ENCODE measurements at places on chromosomes 7 and 10.

DNA sequence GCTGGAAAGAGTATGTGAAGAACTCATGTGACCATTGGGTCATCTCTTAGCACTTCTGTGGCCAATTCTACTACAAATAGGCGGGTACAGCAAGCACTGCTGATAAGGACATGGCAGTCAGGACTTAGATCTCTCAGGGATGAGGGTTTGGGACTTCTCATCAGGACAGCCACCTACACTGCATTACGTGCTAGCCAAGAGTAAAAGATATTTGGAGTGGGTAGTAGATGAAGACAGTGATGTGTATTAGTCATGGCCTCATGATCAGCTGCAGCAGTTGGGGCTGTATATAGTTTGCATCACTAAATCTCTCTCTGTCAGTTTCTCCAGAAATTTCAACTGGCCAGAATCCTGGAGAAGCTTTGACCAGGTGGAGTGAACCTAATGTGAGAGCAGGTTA is 9.2 kb downstream of the TAS2R60 start:
- no peak for DNase-seq

GRCh38 chr10:27899058-27899457 is 99.8 kb downstream of the ODAD2 start:
- no peak for DNase-seq

DNA sequence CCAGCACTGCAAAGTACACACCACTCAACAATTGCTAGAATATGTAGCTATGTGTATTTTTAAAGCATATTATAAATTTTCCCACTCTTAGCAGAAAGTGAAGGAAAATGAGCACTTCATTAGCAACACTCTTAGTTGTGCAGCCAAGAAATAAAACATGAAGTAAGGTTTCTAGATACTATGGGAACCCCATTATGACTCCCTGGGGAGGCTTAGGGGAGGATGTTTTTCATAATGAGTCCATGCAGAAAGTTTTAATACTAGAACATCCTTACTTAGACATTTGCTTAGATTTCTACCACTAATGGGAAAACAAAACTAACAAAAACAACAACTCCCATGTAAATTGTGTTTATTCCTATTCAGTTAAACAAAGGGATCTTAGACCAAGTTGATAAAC is 148.4 kb upstream of the HDAC9 start:
- no peak for DNase-seq

GRCh38 chr10:70405037-70405824 is 1.3 kb downstream of the EIF4EBP2 start:
- peak; percentile 82 for DNase-seq

- no peak for DNase-seq
Measured at GRCh38 chr10:13158401-13158800, 3.0 kb upstream of the MCM10 start.

- peak; percentile 46 for DNase-seq
Measured at GRCh38 chr10:90857635-90858460, at the start of gene HTR7. Gene HTR7, minus strand, starts transcription at chr10:90858039. Its CDS starts 368 bp downstream, at chr10:90857671.

DNA sequence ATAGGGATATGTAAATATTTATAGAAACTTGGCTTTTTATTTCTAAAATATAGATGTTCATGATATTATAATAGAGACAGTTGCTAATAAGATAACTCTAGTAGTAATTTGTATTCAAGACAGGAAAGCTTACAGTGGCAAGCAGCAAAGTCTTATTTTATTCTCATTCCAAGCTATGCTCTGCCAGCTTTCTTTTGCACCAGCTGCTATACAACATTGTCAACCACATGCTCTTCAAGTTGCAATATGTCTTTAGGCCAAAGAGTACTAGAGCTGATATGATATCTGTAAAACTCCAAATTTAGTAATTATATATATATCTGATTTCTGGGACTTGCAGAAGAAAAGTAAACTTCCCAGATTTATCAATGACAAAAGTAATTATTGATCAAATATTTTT is 350.1 kb downstream of the HGF start:
- no peak for DNase-seq

- no peak for DNase-seq
Measured at GRCh38 chr7:48114589-48114988, 25.5 kb downstream of the UPP1 start.

DNA sequence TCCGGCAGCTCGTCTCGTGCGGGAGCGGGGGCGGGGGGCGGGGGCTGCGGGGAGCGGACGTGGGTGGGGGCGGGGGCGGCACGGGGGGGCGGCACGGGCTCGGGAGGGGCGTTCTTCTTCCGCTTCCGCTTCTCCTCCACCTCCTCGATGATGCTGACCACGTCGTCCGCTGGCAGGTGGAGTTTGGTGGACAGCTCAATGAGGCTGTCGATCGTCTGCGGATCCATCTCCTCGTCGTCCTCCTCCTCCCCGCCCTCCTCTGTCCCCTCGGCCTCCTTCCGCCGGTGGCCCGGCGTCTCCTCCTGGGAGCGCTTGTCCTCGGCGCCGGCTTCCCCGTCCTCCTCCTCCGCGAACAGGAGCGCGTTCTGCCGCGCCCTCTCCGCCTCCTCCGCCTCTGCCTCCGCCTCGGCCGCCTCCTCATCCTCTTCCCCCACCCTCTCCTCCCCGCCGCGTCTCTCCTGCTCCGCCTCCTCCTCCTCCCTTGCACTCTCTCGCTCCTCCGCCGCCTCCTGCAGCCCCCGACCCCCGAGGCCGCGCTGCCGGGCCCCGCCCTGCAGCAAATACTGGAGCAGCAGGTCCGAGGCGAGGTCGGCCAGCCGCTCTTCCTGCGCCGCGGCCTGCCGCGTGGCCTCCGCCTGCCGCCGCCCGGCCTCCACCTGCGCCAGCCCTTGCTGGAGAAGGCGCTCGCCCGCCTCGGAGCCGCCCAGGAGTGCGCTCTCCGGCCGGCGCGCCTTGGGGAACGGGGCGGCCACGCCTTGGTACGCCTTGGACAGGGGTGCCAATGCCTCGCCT is 1.9 kb downstream of the VGF start:
- DNase-seq = peak; percentile 89

DNA sequence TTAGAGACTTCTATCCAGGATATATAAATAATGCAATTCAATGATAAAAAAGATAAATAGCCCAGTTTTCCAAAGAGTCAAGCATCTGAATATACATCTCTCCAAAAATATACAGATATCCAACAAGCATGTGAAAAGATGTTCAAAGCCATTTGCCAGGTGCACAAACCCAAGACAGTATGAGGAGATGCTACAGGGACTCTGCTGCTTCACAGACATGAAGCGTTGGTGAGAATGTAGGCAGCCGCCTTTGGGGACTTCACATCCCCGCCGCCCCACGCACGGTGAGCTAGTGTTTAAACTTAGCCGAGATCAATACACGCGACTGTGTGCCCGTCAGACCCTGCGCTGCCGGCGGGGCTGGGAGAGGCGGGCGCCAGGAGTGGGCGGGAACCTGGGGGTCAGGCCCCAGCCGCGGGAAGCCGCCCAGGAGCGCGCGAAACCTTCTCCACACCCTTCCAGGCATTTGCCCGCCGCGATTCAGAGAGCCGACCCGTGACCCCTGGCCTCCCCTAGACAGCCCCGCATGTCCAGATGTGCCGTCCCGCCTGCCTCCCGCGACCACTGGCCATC is 927 bp upstream of the ALOX5 start:
- no peak for DNase-seq

DNA sequence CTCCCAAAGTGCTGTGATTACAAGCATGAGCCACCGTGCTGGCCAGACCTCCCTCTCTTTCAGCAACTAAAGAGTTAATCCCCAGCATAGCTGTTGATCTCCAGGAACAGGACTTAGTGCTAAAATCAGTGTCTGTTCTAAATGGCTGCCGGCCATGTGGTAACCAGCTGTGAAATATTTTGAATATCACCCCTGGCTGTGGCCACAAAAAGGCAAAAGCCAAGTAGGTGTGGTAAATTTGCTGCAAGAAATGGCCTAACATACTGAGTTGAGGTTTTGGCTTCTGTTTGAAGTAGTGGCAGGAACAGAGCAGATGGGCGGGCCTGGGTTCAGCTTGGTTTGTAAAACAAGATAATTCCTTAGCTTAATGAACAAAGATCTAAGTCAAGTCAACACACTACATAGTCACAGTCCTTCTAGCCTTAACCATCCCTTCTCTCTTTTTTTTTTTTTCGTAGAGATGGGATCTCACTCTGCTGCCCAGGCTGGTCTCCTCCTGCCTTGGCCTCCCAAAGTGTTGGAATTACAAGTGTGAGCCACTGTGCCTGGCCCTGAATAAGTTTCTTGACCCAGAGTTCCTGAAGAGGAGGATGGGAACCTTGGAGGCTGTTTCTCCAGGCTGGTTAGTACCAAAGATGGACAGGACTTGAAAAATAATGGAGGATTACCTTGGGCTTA is 22.7 kb upstream of the AGFG2 start:
- peak; percentile 41 for DNase-seq

DNA sequence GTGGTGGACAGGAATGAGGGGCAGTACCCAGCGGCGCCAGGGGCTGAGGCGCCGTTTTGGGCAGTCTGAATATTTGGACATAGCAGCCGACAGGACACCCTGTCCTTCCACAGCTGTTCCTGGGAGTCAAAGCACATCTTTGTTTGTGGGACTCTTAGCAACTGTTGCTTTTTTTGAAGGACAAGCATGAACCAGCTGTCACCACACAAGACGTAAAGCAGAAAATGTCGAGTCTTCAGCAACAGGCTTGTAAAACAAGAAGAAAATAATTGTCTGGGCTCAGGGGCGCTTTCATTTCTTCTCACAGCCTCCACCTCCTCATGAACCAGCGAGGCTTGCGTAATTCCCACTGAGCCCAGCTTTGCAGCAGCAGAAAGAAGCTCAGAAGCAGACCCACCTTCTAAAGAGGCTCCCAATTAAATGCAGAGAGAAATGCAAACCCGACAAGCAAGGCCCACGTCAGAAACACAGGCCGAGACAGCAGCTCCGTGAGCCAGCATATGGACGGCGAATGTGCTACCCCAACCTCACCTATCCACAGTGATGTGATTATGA is 68.9 kb upstream of the DNAAF5 start:
- DNase-seq = no peak

DNA sequence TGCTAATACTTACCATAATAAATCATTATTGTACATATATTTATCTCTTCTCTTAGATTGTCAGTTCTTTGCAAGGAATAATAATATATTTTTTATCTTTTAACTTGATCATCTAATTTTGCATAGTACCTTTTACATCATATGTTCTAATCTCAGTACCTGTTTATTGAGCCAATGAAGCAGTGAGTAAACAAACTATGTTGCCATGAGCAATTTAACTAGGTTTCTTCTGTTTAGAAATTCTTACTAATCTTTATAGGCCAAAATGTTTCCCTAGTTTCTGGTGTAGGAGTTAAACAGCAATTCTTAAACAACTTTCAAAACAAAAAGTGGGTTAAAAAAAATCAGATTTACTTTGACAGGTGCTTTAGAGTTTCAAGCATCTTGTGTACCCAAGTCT is 61.3 kb downstream of the PHYHIPL start:
- DNase-seq = no peak

- peak; percentile 52 for DNase-seq
Measured at GRCh38 chr7:29588900-29589696, 25.5 kb downstream of the PRR15 start.

DNA sequence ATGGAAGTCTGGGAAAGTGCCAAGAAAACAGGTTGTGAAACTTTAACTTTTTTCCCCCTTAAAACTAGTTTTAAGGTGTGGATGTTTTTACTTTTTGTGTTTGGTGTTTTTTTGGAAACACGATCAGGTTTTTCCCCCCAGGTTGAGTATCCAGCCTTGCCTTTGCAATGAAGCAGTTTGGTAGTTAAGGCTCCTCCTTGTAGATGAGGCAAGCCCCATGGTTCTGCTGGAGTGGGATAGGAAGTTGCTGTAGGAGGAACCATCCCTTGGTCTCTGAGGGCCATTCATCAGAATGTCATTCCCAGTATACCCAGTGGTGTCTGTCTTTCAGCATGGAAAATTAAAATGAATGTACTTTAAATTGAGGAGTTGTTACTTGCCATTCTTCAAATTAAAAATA is 2.7 kb downstream of the CUL1 start:
- peak; percentile 28 for DNase-seq

DNA sequence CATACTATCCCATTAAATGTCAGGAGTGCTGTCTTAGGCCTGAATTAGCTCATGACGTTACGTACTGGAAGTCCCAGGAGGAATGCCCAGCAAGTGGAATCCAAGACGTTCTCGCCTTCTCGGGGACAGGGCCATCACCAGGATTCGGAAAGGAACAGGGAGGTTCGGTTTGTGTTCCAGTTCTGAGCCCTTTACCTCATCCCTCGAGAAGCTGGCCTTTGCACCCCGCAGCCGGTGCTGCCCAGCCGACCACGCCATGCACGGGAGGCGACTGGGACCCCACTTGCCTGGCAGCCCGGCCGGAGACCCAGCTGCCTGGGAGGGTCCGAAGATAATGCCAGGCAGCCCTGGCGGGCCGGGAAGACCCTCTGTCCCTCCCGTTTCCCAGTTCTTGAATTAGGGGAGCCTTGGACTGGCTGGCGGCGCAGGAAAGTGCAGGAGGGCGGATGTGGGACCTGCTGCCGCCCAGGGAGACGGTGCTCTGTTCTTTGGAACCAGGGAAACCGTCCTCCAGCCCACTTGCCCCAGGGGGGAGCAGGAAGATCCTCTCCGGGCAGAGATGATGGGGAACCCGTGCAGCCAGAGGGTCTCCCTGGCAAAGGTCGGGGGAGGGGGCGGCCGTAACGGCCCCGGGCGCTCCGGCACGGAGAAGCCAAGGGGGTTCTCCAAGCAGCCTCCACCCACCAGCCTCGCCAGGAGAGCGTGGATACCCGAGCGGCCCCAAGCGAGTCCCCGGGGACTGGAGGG is 671 bp upstream of the CHST3 start:
- DNase-seq = peak; percentile 29

GRCh38 chr10:59880971-59881510 is 25.3 kb downstream of the CCDC6 start:
- DNase-seq = no peak

DNA sequence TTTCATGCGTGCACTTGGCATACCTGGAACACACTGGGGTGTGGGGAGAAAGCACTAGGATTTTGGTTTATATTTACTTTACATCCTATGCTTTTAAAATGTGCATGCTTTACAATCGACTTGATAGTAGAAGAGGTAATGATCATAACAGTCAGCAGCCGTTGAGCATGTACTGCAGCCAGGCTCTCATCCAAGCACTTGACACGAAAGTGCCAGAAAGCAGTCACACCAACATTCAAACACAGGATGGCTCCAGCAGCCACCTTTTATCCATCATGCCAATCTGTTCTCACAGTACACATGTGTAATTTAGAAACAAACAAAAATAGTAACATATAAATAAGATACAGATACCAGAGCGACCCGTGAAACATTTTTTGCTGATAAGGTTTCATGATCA is 1.2 kb upstream of the FAM241B start:
- DNase-seq = no peak
